ENCODE measurements at places on chromosomes 3 and 15.

DNA sequence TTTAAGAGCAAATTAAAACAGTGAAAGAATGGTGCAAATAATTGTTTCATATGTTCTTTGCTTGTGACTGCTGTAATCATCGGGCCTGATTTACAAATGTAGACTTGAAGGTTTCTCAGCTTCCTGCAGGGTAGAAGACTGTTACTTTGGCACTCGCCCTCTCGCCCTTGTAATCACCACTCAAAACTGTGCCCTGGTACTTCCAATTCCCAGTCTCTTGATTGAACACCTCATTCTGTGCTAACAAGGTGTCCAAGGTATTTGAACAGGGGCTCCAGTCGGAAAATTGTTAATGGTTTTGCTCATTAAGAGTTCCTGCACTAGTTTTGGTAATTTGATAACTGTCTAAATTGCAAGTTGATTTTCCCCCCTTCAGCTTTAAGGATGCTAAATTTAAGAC is 209.5 kb downstream of the ZIC1 start:
- no peak for DNase-seq

DNA sequence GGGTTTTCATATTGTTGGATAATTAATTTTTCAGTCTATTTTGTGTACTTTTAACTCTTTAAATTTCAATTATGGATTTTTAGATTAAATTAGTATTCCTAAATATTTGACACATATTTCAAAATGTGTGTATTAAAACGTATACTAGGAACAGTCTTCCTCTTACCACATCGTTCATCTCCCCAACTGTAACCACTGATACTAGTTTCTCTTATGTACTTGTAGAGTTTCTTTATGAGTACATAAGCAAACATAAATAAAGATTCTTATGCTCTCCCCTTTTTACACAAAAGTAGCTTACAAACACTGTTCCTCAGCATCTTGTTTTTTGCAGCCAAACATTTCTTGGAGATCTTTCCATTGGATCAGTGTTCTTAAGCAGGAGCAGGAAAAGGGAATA is 45.9 kb downstream of the CMSS1 start:
- no peak for DNase-seq

GRCh38 chr3:152243721-152244516 is 24.8 kb upstream of the MBNL1 start:
- no peak for DNase-seq

DNA sequence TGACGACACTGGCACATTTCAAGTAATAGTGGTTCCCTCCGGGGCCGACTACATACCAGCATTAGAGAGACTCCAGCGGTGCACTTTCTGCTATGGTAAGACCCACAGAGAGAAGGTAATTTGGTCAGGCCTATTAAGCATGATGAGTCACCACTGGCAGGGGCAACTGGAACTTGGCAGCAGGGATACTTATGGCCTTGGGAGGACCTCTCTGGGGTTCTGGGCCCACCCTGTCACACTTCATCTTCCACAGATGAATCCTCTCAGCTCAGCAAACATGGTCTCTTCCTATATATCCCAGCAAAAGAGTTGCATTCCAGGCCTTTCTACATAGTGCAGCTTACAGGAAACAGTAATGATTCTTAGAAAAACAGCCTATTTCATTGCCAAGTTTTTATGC is 88.0 kb downstream of the PIK3R4 start:
- no peak for DNase-seq

DNA sequence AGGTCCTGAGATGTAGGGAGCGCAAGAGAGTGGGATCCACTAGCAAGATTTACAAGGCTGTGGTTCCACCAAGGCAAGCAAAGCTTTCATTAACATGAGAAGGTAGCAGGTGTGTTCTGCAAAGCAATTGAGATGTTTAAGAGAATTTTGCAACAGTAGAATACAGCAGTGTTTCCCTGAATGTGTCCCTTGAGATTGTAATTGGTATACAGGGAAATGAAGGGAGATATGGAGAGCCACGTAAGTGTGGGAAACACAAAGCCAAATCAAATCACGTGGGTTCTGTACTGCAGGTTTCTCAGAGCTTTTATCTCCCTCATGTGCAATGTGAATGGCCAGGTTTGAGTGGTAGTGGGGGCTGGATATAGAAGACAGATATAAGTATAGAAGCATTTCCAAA is 67.3 kb downstream of the ATG7 start:
- no peak for DNase-seq

DNA sequence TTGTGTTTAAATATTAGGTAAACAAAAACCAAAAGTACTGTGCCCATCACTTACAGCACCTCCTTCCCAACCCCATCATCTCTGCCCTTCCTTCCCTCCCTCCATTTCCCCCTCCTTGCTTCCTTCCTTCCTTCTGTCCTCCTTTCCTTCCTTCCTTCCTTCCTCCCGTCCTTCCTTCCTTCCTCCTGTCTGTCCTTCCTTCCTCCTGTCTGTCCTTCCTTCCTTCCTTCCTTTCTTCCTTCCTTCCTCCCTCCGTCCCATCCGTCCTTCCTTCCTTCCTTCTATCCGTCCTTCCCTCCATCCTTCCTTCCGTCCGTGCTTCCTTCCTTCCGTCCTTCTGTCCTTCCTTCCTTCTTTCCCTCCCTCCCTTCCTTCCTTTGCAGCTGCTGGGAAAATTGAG is 67.8 kb upstream of the SIAH2 start:
- no peak for DNase-seq

DNA sequence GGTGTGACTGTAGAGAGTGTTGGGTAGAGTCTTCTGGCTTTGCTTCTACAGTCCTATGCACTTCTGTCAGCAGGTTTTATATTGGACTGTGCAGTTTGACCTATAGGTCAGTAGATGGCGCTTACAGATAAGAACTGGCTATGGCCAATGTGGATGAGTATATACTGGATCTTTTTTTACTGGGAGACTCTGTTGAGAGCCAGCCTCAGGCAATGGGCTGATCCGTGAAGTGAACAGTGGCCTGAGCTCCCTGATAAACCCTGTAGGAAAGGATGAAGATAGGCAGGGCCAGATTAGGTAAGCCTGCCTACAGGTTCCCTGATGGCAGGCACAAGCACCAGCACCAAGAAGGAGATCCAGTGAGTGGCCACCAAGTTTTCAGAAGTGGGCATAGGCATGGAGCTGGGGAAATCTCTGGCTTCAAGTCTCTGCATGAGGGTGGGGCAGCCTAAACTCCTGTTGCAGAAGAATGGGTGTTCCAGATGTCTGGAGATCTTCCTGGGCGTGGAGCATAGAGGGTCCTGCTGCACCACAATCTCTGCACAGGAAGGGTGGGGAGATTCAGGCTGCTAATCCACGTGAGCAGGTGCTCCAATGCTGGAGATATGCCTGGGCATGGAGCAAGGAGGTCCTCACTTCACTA is 326.0 kb upstream of the SGO1 start:
- no peak for DNase-seq

GRCh38 chr3:122081543-122082247 is 26.5 kb downstream of the CD86 start:
- DNase-seq: no peak

DNA sequence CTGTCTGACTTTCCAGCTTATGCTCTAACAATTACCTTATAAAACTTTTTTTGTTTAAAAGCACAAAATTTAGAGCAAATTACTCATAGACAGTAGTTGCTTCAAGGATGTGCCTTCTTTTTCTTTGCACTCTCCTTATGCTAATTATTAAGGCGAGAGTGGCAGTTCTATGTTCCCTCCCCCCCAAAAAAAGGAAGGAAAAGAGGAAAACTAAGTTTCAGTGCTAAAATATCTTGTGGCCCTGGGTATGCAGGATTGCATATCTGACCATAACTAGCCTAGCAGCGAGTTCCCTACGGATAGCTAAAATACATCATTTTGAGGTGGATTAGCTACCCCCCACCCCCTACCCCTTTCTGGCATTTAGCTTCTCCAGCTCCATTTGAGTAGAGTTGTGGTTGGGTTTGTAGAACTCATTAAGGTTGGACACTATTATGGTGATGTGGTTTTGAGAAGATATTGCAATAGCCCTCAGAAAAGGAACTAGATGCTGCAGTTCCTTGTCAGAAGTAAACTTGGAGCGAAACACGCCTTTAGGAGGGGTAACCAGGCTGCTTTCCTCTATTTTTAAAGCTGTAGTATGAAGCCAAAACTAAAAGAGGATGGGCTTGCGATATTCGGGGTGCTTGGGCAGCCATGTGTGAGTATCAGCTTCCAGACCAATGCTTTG is 174.6 kb downstream of the AKAP13 start:
- no peak for DNase-seq

- no peak for DNase-seq
Measured at GRCh38 chr15:74442063-74442462, 8.3 kb upstream of the SEMA7A start.

- DNase-seq: no peak
Measured at GRCh38 chr15:69518806-69519205, 66.2 kb downstream of the RPLP1 start.

DNA sequence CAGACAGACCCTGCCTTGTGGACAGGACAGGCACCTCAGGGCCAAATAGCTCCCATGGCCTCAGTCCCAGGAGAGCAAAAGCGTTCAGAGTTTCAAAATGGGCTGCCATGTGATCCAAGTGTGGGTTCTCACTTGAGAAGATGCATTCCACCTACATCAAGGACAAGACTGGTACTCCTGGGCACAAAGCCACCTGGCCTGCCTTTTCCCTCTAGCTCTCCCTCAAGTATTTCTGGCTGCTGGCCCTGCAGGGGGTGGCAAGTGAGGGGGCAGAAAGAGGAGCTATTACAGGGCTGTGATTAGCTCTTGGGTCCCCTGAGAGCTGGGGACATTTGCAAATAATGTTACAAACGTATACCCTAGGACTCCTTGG is 6.5 kb upstream of the COL7A1 start:
- DNase-seq: no peak

GRCh38 chr15:60840306-60840702 is 361.4 kb upstream of the ICE2 start:
- no peak for DNase-seq

DNA sequence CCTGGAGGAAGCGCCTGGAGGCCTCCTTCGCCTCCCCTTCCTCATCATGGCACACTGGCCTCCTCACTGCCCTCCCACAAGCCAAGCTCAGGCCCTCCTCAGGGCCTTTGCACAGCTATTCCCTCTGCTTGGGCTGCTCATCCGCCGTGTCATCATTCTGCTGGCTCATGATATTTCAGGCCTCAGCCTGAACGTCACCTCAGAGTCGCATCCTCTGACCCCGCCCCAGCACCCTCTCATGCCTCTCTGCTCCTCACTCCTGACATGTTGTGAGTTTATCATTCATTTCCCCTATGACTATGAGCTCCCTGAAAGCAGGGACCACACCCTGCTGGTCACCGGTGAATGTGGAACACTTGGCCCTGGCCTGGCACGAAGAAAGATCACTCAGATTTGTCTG is 20.7 kb upstream of the POC1A start:
- no peak for DNase-seq

- DNase-seq: no peak
Measured at GRCh38 chr3:128232376-128233178, 79.3 kb downstream of the EEFSEC start.

GRCh38 chr3:54432975-54433374 is 310.6 kb downstream of the CACNA2D3 start:
- DNase-seq: no peak

- no peak for DNase-seq
Measured at GRCh38 chr3:31505371-31506048, 27.2 kb upstream of the STT3B start.

- no peak for DNase-seq
Measured at GRCh38 chr3:21542656-21543379, 208.2 kb downstream of the ZNF385D start.

DNA sequence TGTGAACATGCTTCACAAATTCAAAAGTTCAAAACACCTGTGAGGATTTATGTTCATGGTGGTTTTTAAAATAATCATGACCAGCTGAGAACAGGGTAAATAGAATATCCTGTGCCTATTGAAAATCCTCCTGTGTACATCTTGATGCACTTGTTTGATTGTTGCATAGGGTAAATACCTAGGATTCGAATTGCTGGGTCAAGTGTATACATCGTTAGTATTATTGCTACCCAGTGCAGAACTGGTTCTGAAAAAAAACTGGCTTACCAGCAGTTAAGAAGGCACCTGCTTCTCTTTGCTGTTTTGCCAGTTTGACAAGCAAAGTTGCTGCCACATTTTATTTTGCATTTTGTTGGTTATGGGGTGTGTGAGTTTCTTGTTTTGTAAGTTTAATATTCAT is 272.6 kb downstream of the CLSTN2 start:
- no peak for DNase-seq

GRCh38 chr3:195460091-195460713 is 17.4 kb upstream of the ACAP2 start:
- DNase-seq: no peak

DNA sequence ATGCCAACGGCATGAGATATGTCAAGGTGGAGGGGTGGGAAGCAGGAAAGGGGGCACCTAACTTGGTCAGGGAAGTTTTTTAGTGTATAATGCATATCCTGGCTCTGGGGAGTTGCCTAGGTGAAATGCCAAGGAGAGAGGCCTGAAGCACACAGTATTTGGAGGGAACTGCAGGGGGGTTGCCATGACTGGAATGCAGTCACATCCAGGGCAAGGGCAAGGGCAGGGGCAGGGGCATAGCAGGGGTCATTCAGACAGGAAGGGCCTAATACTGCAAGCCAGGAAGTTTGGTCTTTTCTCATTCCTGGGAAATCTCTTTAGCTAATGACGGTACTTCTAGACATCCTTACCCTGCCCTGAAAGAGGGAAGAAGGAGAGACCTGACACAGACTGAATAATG is 60.5 kb downstream of the MYRIP start:
- no peak for DNase-seq

DNA sequence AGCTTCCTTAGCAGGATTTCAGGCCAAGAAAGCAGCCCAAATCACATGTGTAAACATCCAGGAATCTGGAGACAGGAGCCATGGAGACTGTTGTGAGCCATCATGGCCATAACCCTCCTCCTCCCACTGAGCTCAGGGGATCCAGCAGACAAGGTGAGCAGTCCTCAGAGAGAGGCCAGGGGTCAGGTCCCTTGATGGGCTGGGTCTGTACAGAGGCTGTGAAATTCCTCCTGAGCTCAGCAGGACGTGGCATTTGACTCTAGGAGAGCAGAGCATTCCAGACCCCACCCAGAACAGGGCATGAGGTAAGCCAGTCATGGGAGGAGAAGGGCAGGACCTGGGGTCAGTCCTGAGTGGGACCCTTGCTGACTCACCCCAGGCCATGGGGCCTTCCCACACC is 67.0 kb upstream of the ACAN start:
- no peak for DNase-seq

DNA sequence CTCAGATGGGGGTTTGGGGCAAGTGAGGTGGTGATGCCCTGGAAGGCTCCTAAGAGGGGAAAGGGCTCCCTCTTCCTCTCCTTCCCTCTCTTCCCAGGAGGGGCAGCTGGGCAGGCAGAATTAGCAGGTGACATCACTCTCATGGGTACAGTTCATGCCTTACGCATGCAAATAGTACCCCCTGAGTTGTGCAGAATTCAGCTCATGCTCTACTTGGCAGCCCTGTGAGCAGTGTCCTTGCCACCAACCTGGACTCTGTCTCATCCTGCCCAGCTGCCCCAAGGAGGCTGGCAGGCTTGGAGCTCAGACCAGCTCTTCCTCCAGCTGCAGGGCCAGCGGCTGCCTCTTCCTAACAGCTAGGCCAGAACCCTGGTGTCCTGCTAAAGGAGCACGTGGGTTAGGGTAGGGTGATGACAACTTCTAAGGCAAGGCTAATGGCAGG is 3.3 kb downstream of the CHAC1 start:
- no peak for DNase-seq

GRCh38 chr3:115111632-115112031 is 35.5 kb downstream of the ZBTB20 start:
- DNase-seq: no peak

- no peak for DNase-seq
Measured at GRCh38 chr3:27594096-27594690, 110.0 kb upstream of the SLC4A7 start.

- no peak for DNase-seq
Measured at GRCh38 chr15:90872486-90873184, 4.2 kb downstream of the FURIN start.

GRCh38 chr3:109025896-109026295 is 72.2 kb upstream of the GUCA1C start:
- no peak for DNase-seq

Data from cortex of kidney (tissue), 1 donor.